ENCODE measurements at places on chromosomes 3 and 15. TPM values are rescaled to one million over a fixed set of nuclear protein-coding genes. Genes with fewer than 3 reads are reported as not detected.

DNA sequence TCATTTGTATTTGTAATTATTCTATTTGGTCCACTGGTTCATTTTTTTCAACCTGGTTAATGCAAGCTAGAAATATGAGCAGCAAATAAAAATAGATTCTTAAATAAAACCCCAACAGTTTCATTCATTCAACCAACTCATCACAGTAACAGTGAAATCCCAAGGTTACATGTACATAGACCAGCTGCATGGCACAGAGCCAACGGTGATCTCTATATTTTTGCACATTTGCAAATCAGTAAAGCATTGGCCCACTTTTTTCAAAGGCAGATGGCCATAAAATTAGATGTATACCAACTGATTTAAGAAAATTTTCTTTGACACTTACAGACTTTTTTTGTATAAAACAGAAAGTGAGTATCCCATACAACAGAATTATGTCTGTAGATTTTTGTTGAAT lies 49.3 kb downstream of the STRIT1 start:
- DNase-seq = peak; percentile 30

GRCh38 chr3:142904639-142905436 lies 16.0 kb upstream of the PCOLCE2 start:
- DNase-seq = no peak

DNA sequence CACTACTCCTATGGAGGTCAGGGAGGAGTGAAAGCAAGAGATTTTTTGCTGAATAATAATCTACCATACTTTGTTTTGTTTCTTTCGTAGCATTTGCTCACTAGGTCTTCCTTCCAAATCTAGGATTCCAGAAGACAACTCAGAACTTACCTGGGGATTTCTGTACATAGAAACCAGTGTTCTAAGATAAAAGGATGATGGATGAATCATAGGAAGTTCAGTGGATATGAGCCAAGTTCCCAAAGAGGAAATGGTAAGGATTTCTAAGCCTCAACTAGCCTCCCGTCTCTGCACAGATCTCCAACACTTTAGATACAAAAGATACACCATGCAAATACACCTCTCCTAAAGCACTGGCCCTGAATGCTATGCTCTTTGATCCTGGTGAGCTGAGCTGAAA lies 283.9 kb downstream of the TAFA4 start:
- DNase-seq = no peak

DNA sequence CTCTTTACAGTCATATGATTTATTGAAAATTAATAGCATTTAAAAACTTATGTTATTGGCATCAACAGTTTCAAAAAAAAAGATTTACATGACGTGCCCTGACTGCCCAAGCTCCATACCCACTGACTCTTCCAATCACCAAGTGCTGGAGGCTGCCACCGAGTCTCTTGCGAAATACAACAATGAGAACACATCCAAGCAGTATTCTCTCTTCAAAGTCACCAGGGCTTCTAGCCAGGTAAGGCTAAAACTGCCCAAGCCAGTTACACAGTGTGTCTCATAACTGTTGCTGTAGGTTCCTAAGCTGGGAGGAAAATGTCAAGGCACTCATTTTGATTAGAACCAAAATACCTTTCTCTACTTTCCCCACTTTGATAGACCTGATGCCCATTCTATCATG lies 4.5 kb downstream of the FETUB start:
- DNase-seq = no peak

GRCh38 chr15:92819278-92820235 lies 80.6 kb upstream of the CHD2 start:
- DNase-seq = no peak

DNA sequence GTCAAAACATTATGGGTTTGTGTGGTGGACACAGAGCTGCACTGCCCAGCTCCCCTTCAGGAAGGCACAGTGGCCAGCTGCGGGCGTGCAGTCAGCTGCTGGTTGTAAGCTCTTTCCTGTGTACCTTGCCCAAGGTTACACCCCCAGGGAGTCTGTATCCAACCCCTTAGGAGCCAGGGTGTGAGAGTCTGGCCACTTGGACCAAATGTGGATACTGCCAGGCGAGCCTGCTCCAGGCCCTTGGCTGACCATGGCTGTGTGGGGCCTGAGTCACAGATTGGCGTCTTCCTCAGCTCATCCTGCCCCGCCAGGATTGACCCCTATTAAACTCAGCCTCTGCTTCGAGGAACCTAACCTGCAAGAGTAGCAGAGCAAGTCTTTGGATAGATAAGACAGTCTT lies 56.9 kb downstream of the ABHD5 start:
- no peak for DNase-seq

- DNase-seq = no peak
These were observed 23.9 kb upstream of the PLSCR2 start for GRCh38 chr3:146493221-146493620.

DNA sequence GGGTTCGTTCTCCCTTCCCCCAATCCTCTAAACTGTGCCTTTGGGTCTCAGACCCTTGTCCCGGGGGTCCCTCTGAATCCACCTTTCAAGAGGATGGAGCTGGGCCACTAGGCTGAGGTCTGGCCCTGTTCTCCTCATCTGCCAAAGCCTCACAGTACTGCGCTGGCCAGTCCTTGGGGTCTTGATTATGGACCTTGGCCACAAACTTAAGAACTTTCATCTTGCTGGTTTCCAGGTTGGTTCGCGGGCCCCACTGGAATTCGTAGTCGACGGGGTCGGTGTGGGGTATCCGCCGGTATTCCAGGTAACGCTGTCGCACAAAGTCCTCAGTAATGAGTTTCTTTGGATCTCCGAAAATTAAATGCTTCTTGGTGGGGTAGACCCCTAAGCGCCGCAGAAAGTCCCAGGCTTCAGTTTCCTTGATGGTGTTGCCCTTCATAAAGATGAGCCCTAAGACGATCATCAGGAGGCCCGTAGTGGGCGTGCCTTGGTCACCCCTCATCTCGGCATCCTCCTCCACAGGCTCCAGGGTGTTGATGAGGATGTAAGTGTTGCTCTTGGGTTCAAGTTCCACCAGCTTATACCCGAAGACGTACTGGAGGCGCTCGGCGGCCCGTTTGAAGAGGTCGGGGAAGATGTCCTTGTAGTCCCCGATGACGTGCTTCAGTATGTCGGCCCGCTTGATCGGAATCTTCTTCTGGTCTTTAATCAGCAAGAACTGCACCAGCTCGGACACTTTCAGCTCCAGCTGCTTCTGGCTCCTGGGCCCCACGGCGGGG lies 727 bp downstream of the NSMCE3 start:
- peak; percentile 41 for DNase-seq

GRCh38 chr3:173003471-173003870 lies 137.6 kb downstream of the SPATA16 start:
- DNase-seq = no peak

DNA sequence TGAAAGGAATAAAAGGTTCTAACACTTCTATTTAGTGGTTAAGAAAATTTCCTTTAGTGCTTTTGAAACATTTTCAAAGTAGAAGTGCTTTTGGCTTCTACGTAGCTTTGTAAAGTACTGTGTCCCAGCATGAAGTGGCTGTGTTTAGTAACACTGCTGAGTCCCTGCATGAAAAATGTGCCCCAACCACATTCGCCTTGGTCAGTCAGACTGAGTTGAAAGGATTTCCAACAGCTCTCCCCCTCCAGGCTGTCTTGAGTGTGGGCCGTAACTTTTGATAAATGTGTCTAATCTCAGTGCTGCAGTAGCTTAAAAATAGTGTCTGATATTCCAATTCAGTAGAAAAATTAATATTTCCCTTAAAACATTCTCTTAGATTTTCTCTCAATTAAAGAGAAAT lies 115.0 kb downstream of the NR1D2 start:
- no peak for DNase-seq

GRCh38 chr3:151226088-151226563 lies 23.1 kb upstream of the GPR171 start:
- DNase-seq = no peak

- DNase-seq = peak; percentile 35
These were observed 234.5 kb upstream of the ICE2 start for GRCh38 chr15:60713119-60714084.

DNA sequence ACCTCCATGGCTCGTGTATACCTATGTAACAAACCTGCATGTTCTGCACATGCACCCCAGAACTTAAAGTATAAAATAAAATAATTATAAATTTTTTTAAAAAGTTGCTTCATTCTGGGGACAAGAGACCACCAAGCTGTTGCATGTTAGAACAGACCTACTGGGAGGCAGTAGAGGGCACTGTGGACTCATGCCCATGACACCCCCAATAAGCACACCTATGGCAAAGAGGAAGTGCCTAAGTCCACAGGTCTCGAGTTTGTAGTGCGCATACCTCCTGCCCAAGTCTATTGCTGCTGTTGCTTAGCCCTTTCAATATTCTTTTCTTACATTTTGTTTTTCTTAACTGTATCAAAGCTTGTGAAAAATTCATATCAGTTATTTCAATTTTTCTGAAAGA lies 267.9 kb upstream of the THBS1 start:
- DNase-seq = no peak

DNA sequence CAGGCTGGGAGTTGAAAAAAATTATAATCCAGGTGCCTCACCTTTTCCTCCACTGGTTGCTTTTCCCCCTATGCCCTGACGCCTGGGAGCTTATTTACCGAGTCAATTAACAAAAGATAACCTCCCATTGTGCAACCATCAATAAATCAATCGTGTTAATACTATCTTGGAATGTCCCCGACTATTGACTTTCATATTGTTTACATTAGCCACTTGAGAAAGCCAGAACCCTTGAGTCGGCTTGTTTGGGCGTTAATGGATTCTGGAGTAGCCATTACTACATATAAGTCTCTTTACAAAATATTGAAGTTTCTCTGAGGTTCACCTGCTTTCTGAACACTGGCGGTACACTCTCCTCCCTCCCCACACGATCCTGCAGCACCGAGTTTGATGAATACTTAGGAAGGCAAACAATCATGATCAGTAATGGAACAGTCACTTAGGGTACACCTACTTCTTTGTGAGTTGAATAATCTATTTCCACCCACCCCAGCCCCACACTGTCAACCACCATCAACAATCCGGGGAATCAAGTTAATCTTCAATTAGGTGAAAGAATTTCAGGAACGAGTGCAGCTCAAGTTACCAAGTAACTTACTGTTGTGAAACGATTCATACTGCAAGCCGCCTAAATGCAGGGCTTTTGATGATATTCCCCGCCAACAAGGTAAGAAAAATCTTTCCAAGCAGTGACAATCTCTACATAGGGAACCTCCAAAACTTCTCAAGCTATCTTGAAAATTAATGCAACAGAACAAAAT lies 159.3 kb upstream of the NR2F2 start:
- DNase-seq = no peak

GRCh38 chr15:62296756-62297507 lies 131.8 kb upstream of the C2CD4B start:
- DNase-seq = no peak

DNA sequence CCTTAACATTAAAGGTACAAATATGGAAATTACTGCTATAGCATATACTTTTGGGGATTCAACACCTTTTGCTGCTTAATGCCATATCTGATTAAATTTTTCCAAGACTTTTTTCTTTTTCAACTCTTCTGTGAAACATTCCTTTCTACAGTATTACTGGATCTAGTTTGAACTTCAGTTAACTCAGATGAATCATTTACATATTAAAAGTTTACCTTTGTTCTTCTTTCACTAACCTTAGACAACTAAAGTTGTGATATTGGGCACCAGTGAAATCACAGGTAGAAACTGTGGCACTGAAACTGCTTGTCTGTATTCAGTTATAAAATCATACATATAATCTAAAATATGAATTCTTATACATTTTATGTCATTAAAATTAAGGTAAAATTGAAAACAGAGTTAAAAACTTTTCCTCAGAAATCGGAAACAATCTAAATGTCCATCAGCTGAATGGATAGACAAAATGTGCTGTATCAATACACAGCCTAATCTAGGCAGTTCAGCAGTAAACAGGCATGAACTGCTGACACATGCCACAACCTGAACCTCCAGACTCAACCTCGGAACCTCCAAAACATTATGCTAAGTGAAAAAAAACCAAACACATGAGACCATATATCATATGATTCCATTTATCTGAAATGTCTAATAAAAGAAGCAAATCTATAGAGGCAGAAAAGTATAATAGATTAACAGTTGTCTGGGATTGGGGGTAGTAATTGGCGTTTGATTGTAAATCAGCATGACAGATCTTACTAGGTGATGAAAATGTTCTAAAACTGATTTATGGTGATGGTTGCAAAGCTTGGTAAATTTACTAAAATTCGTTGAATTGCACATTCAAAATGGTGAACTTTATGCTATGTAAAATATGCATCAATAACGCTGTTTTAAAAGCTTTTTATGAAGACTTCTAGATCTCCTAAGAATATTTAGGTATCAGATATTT lies 50.0 kb downstream of the PPARG start:
- no peak for DNase-seq

DNA sequence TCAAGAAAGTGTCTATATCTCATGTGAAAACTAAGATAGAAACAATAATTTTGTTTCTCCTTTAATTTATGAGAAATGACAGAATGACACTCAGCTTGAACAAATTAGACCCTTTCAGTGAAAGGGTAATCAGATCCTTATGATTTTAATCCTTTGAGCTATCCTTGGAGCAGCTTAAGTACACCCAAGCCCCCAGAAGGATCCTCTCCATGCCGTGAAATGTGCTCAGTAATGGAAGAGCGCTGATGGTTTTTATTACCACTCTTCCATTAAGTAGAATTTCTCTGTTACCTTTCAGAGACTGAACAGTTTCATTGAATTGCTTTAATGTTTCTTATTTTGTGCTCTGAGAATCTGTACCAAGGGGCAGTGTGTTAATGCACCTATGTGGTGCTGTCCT lies 54.3 kb downstream of the HMG20A start:
- no peak for DNase-seq

DNA sequence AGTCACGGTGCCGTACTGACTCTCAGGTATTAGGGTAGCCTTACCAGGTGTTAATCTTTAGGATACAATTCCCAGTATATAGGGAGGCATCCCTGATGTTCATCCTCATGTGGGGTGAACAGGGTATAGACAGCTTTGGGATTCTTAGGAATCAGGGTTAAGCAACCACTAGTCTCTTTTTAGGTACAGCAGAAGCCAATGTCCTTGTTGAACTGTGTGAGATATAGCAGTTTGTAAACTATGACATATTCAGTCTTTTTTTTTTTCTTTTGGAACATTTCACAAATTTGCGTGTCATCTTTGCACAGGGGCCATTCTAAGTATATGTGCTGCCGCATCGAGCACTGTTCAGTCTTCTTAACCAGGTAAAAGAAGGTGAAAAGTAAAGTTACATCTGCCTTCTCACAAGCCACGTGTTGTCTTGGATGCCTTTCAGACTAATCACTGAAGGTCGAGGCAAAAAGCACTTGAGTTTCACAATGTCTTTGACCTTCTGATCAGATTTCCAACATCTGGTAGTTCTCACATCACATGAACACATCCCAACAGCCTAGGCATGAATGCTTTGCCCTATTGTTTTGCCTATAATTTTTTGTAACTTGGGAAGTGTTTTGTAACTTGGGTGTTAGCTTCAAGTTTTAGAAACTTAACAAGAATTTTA lies 17.2 kb downstream of the TSEN2 start:
- DNase-seq = no peak

The UBE2E1 gene
- 66.0 TPM for total RNA-seq

The PIERCE2 gene
- total RNA-seq = 7.2 TPM

The NANOGP8 gene
- not detected for total RNA-seq

The CCR8 gene
- not detected for total RNA-seq

The NCBP2 gene
- 31.0 TPM for total RNA-seq

The CCDC54 gene
- total RNA-seq = not detected

The KNG1 gene
- total RNA-seq = 0.37 TPM

The OTOL1 gene
- total RNA-seq = not detected

The PLSCR2 gene
- total RNA-seq = not detected

The HACD2 gene
- total RNA-seq = 10.5 TPM

The GPR171 gene
- 0.15 TPM for total RNA-seq

The SGO1 gene
- 0.17 TPM for total RNA-seq
